ENCODE measurements at places on chromosomes 7 and 10.

- no peak for DNase-seq
These were observed 4.0 kb downstream of the ZCCHC24 start for GRCh38 chr10:79441433-79441832.

DNA sequence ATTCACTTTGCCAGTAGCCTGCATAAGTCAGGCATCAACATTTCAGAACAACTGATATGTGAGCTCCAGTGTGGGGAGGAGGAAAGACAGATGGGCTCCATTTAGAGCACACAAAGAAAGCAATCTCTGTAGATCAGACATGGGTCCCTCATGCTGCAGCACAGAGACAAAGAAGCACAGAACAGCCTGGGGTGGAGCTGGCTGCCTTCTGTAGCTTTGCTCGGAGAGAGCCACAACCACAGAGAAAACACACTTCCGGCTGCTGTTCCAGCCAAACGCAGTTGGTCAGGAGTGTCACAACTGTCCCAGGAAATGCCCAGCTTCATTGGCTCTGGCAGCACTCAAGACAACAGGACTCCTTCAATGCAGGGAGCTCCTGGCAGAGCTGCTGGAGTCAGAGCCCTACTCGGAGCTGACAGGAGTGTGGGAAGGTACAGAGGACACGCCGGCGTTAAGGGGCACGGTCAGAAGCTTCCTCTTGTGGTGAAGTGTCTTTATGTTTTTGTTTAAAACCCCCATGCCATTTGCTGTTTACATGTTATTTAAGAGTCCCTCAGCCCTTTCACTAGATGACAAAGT lies 494.4 kb downstream of the TCERG1L start:
- DNase-seq = no peak

DNA sequence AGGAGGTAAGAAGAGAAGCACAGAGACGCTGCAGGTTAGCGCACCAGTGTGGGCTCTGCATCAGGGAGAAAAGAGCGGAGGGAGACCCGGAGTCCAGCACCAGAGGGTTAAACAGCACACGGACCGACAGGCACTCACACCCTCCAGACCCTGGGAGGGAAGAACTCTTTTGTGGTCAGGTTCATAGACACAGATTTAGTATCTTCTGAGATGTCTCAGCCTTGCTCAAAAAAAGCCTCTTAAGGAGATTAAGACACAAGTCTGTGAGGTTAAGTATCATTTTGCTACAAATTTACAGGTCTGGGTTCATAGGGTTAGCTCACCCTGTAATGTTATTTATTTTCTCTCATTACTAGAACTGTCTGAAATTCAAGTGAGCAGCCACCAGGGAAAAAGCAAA lies 16.8 kb upstream of the NDST2 start:
- no peak for DNase-seq

DNA sequence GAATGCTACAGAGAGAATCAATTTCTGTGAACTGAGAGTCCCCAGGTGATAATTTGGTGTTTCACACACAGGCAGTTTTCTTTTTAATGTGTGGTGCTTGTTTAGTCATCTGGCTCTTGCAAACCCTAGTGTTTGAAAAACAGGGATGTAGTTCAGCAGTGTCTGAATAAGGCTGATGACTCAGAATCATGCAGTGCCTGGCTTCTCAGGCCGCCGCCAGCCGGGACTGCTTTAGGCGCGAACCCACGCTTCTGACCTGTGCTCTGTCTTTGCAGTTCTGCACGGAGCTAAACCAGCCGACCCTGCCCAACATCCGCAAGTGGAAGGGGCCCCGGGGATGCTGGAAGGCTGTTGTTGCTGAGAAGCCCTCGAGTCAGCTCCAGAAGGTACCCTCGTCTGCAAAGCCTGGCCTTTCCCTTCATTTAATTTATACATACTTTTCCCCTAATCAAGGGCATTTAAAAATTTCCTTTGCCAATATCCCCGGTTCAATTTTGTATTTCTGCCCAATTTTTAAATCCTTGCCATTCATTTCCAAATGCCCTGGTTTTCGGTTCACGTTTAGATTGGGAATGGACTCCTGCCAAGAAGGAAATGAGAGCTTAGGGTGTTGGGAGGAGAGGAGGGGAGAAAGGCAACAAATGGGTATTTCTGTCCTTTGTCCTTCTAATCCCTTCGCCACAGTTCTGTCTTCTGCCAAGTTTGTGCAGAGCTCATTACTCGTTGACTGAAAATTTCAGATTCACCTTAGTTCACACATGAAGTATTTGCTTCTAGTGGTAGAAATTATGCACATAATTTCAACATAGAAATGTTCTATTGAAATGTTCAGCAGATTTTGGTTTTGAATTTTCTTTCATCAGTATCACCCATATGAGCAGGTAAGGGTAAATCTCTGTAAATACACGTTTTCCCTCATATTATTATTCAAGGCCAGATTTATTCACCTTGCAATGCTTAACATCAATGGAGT lies 108.5 kb upstream of the ANLN start:
- DNase-seq = peak; percentile 79

DNA sequence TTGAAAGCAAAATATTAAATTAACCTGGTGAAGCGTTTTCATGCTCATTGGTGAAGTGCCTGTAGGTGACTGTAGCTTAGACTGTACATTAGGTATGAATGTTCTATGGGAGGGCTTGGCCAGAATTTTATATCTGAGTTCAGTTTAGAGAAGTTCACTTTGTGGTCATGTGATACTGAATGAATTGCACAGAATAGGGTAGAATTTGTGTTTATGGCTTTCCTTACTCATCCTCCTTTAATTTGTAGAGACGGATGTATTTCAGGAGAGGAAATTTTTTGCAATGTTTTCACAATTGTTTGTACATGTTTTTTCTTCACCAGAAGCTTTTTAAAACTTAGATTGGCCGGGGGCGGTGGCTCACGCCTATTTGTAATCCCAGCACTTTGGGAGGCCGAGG lies 32.3 kb downstream of the REEP3 start:
- DNase-seq = no peak

- no peak for DNase-seq
These were observed 572.4 kb downstream of the ATRNL1 start for GRCh38 chr10:115665549-115665948.

DNA sequence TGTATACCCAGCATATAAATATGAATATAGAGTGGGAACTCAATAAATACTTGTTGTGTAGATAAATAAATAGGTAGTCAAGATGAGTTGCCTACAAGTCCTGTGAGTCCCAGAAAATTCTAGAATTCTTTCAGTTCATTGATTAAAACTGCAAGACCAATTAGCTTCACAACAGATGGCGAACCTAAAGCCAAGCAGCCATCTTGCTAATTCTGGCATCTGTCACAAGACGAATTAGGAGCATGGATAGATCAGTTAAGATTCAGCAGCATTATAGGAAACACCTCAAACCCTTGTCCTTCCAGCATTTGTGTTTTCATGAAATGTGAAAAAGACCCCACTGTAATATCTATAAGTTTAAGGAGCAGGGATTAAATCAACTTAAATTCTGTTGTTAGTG lies 552.7 kb downstream of the MAGI2 start:
- DNase-seq = no peak

GRCh38 chr7:142194201-142194600 lies 63.7 kb downstream of the PRSS58 start:
- DNase-seq = no peak

GRCh38 chr7:97401398-97401797 lies 283.9 kb downstream of the SDHAF3 start:
- DNase-seq = no peak

DNA sequence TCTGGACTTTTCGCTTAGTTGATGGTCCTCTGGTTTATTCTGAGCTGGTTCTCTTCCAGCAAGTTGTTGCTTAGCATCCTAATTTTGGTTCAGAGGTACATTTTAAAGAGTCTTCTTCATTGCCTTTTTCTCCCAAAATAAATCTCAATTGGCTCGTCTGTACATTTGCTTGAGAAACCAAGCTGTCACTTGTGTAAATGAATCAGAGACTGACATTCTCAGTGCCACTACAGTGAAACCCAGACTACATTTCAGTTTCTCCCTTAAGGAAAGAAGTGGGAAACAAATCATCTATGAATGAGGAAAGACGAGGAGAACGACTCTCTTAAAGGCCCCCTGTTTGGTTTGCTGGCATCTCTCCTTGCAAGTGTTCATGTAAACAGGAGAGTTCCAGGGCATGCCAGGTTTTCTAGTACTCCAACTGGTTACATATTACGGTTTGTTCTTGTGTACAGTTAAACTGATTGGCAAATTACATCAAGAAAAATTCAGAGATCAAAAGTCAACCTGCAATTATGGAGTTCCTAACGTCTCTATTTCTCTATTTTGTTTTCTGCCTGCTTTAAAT lies 654.6 kb downstream of the SH2D4B start:
- DNase-seq = no peak

GRCh38 chr7:158816995-158817394 lies 12.3 kb downstream of the ESYT2 start:
- DNase-seq = peak; percentile 76

DNA sequence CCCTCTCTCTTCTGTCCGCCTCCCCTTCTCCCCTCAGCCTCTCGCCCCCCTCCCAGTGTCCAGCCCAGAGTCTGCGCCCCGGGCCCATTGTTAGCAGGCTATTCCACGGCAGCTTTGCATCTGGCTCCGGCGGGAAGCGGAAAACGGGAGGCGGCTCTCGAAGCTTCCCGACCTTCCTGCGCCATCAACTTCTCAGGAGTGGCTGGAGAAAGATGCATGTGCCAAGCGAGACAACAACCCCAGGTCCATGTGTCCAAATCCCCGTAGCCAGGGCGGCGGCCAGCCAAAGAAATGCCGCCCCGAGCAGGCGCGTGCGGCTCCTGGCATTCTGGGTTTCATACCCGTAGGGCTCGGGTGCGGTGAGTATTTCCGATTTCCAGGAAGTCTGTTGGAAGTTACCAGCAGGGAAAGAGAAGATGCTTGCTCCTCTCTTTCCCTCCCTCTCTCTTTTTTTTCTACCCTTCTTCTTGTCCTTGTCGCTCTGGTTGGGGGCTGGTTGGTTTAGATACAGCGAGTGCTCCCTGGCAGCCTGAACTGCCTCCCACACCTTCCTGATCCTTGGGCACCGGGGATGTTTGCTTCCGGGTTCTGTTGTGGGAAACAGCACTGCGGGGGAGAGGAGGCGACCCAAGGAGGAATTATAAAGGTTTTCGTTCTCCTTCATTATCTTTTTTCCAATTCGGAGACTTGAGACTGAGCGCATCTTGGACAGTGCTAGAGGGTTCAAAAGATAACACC lies 1.2 kb upstream of the HOXA2 start:
- peak; percentile 68 for DNase-seq

- no peak for DNase-seq
These were observed 104.1 kb downstream of the PHF14 start for GRCh38 chr7:11077816-11078215.

GRCh38 chr10:99520847-99521764 lies 11.6 kb upstream of the NKX2-3 start:
- DNase-seq = peak; percentile 75

- DNase-seq = no peak
These were observed 139.9 kb downstream of the TNS3 start for GRCh38 chr7:47441796-47442604.

GRCh38 chr7:82705517-82706260 lies 262.1 kb upstream of the CACNA2D1 start:
- no peak for DNase-seq

GRCh38 chr10:78185693-78186055 lies 152.0 kb downstream of the RPS24 start:
- DNase-seq = peak; percentile 40

DNA sequence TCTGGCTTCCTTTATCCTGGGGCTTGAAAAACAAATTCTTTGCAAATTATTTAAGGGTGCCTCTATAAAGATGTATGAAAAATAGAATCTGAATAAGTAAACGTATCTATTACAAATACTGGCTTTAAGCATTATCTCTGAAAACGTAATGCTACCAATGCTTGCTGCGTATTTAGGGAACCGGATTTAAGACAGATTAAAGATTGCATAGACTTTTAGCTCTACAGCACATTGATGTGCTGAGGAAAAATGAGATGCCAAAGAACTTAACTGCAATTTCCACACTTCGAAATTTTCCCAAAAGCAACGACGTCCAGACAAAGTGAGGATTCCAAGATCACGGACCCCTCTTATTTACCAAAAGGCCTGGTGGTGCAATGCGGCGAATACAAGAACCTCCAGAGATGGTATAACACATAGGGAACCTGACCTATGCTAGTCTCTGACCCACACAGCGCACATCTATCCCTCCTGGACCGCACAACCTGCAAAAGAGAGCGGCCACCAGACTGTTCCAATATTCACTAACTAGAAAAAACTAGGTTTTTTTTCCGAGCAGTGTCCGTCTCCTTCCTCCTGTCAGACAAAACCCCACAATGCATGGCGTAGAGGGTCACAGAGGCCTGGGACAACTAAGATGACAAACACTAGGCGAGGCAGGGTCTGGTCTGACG lies 34.3 kb upstream of the PHF14 start:
- no peak for DNase-seq

DNA sequence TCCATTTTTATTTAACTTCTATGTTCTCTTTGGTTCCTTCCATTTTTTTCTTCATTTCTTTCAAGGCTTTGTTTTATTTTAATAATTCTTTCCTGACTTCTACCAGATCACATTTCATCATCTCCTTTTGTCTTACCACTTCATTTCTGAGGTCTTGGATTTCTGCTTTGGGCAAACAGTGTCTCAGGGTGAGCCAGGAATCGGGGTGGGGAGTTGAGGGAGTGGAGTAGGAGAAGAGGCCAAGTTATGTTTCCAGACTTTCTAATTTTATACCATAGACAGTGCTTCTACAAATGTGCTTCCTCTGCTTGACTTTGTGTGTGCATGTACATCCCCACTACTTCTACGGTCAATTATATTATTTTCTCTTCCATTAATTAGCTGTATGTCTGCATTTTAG lies 112.1 kb downstream of the PRKG1 start:
- DNase-seq = no peak

- DNase-seq = no peak
These were observed 162.0 kb upstream of the HABP2 start for GRCh38 chr10:113390896-113391295.

- peak; percentile 99 for DNase-seq
These were observed at the start of gene YWHAG for GRCh38 chr7:76358481-76359110. Gene YWHAG, minus strand, starts transcription at chr7:76358991. Its CDS starts 183 bp downstream, at chr7:76358808.

GRCh38 chr10:18368682-18369081 lies 228.5 kb downstream of the CACNB2 start:
- DNase-seq = no peak

- DNase-seq = no peak
These were observed 184.6 kb downstream of the FANK1 start for GRCh38 chr10:126080879-126081411.

GRCh38 chr10:30897547-30897946 lies 134.1 kb downstream of the ZNF438 start:
- DNase-seq = no peak

- DNase-seq = peak; percentile 79
These were observed 190.7 kb upstream of the TAC1 start for GRCh38 chr7:97541188-97541587.

GRCh38 chr7:143256932-143257331 lies 6.3 kb upstream of the GSTK1 start:
- no peak for DNase-seq

All from upper lobe of left lung (tissue), 6 donors.